ELR (cell line): ENCODE measurements at places on chromosomes 16 and 17.

DNA sequence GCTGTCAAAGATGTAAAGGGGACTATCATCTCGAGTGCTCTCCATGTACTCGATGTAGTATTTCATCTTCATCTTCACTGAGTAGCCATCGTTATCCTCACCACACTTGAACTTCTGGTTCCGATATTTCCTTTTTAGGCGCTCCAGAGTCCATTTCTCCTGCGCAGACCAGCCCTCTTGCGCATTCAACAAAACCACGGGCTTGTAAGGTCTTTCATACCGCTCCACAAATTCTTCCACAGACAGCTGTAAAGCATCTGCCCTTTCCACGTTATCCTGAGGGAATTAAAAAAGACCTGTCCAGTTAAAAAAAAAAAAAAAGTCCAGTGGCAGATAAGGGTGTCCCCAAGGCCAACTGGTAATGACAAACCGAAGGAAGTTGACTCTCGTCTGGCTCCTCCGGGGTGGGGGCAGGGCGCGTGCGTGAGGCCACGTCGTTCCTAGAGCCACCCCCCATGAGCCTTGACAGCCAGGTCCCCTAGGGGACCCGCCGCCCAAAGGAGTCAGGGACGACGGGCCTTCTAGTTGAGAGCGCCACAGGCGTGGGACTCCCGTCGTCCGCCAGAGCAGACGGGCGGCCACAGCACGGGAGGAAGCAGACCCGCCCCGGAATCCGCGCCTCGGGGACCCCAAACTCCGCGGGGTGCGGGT, 701 bp downstream of the JMJD6 start:
- DNase-seq = peak; percentile 56

DNA sequence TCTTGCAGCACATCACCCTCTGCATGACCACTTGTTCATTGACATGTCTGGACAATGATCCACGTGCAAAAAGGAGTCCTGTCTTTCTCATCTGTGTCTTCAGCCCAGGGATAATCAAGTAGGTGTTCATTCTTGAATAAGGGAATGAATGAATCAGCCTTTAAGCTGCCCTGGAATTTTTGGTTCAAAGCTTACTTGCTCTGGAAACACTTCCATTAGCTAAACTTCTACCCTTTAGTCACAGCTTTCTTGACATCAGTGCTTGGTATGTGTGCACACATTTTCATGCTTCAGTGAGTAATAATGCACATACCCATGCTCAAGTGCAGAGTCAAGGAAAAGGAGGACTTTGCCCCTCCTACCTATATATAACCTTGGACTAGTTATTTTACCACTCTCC, 103.0 kb upstream of the CDH13 start:
- no peak for DNase-seq

DNA sequence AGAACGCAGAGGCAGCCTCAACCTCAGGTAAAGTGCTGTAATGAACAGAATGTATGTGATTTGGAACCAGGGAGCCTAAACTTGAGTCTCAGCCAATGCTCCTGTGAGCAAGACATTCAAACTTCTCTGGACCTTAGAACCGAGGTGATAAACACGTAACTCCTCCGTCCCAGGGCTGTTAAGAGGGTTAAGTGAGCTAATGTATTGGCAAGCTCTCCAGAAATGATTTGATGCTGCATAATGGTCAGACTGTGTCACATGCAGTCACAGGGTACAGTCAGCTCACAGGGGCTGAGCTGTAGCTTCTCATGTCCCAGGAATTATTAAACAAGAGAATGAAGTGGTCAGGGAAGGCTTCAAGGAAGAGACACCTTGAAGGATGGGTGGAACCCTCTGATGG, 10.0 kb upstream of the SLC4A1 start:
- DNase-seq = peak; percentile 67

DNA sequence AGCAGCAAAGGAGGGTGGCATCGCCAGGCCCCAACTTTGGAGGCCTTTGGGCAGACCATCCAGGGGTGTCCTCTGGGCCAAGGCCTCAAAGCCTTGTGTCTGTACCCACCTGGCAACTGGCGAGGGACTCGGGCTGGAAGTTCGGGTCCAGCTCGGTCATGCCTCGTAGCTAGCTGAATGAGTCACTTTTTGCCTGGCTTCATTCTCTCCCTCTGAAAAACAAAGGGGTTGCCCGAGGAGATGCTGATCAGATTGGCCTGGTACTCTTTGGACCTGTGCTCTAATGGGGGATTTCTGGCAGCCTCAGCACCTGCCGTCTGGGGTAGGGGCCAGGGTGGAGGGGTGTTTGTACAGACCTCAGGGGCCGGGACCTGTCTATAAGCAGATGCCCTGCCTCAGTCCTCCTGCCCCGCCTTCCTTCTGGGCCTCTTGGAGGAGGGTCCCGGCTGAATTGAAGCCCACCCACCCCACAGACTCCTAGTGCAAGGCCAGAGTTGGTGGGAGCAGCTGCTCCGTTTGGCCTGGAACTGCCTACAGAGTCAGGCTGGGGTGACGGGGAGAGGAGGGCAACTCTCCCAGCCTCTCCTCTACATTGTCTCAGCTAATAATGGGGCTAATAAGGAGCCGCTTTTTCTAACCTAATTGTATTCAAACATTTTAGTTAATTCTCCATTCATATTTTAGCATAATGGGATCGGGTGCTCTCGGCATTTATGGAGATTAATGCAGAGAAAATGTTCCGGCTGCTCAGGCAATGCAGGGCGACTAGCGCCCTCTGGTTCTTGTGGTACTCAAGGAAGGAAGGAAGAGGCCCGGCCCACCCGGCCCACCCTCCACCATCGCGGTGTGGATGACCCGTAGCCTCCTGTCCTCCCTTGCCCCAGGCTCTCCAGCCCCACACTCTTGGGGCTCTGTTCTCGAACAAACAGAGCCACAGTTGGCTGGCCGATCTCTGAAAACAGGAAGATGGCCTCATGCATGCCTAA, 21.4 kb upstream of the ABCC3 start:
- no peak for DNase-seq

DNA sequence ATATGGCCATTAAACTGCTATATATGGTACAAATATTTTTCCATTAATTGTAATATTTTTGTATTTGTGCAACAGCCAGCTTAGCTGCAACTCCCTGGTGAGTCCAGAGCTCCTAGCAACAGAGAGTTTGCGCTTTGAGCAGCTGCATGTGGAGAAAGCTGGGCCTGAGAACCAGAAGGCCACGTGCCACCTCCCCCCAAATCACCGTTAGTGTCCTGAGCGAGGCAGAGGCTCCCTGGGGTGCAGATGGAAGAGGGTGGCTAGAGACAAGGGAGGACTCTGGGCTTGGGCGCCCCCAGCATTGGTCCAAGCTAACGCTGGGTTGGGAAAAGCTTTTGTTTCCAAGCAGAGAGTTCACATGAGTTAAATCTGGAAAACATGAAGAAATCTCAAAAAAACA, 41.6 kb downstream of the HSBP1 start:
- no peak for DNase-seq

GRCh38 chr17:40565769-40566409, 617 bp upstream of the CCR7 start:
- no peak for DNase-seq

DNA sequence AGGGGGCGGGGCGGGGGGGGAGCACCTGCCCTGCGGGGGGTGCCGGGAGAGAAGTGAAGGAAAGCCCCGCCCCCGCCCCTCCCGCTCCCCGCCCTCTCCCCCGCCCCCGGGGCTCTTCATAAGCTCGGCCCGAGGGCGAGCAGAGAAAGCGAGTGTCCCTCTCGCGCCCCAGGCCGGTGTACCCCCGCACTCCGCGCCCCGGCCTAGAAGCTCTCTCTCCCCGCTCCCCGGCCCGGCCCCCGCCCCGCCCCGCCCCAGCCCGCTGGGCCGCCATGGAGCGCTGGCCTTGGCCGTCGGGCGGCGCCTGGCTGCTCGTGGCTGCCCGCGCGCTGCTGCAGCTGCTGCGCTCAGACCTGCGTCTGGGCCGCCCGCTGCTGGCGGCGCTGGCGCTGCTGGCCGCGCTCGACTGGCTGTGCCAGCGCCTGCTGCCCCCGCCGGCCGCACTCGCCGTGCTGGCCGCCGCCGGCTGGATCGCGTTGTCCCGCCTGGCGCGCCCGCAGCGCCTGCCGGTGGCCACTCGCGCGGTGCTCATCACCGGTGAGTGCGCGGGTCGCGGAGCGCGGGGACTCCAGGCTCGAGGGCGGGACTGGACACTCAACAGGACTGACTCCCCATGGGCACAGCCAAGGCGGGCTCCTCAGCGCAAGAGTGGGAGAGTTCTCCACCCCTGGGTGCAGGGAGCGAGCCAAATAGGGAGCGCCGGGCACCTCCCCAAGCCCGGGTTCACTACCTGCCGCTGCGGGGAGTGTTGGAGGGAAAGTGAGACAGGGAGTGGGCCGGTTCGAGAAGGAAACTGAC, at the start of gene HSD11B2:
Gene HSD11B2, plus strand, starts transcription at position 145 of the 798 bp plus-strand sequence. Its CDS starts 128 bp downstream, at position 273.
- DNase-seq = peak; percentile 63

GRCh38 chr16:81687131-81687456, 92.0 kb upstream of the PLCG2 start:
- no peak for DNase-seq

DNA sequence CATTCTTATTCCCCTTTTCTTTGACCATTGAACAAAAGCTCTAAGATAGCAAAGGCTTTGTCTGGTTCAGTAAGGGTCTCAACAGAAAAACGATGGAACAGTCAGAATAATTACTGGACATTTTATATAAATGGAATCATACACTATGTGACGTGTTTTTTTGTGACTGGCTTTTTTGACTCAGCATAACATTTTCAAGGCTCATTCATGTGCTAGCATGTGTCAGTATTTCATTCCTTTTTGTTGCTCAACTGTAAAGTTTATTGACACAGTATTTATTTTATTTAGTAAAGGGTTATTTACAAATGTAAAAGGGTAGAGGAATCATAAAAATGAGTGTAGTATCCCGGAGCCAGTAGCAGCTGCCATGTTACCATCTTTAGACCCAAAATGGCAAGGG, 226.2 kb downstream of the CDRT15L2 start:
- no peak for DNase-seq

DNA sequence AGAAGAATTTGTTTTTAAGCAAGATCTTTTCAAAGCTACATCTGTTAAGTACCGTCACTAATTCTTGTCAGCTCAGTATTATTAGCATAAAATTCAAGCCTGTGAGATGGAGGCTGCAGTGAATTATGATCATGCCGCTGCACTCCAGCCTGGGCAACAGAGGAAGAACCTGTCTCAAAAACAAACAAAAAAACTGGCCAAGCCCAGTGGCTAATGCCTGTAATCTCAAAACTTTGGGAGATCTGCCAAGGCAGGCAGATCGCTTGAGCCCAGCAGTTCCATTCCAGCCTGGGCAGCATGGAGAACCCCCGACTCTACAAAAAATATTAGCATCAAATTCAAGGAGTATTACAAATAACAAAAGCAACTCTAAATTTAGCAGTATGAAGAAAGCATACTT, 88.0 kb downstream of the STXBP4 start:
- no peak for DNase-seq

GRCh38 chr16:67857547-67858233, 10.2 kb upstream of the CENPT start:
- DNase-seq = peak; percentile 97

DNA sequence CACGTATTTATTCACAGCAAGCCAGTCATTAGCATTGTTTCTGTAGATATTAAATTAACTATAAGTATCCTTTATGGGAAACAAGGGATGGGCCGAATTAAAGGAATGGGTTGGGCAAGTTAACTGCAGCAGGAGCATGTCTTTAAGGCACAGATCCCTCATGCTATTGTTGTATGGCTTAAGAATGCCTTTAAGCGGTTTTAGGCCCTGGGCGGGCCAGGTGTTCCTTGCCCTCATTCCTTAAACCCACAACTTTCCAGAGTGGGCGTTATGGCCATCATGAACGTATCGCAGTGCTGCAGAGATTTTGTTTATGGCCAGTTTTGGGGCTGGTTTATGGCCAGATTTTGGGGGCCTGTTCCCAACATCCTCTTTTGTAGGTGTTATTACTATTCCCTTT, 9.1 kb downstream of the PHKB start:
- no peak for DNase-seq

DNA sequence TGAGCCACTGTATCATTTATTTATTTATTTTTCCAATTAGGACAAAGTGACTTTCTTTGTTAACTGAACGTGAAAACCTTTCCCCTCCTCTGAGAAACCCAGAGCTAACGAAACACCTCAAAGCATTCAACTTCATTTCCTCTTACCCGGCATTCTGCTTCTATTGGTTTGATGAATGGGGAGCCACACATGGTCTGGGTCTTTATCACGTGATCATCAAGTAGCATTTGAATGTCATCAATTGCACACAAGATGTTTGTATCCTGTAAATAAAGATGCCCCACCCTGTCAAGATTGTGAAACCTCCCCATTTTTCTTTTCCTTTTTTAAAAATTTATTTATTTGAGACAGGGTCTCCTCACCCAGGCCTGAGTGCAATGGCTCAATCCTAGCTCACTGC, 80.1 kb downstream of the DNAH3 start:
- DNase-seq = no peak

GRCh38 chr17:17022011-17022410, 20.2 kb upstream of the MPRIP start:
- no peak for DNase-seq

- no peak for DNase-seq
These were observed 78.1 kb downstream of the TIMM22 start for GRCh38 chr17:1074886-1075605.

- peak; percentile 90 for DNase-seq
These were observed 16.1 kb upstream of the TNFRSF13B start for GRCh38 chr17:16987830-16988601.
